ENCODE measurements at places on chromosomes 4 and X.
A peak's percentile ranks its signal among the peaks of the same experiment; 100 is the strongest.

DNA sequence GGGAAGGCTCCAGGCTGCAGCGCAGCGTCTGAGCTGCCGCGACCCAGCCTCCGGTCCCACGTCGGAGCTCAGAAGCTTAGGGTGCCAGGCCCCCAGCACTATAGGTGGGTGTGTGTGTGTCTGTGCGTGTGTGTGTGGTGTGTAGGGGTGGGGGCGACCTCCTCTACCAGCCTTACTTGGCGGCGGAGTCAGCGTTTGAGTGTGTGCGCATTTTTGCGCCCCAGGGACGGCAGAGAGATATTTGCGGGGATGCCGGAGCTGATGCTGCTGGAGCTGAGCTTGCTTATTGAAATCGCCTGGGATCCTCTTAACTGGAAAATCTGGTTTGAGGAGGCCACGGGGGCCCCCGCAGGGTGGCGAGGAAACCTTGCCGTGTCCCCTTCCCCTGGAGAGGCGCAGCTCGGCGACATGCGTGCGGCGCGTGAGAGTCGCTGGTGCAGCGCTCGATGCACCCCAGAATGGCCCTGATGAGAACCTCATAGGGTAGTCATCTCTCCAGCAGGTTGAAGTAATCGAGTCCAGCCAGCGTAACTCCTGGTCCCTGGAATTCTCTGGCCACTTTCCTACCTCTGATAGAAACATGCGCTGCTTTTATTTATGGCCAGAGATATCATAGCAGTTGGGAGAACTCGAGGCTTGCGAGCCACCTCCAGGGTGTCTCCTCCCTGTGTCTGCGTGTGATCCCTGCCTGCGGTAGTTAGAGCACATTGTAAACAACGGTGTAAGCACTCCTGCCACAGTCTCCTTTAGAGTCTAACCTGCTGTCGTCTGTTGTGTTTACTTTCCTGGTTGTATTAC is 2.7 kb downstream of the ADGRL3 start:
- no peak for DNase-seq

- DNase-seq = no peak
These were observed 112.6 kb downstream of the ATP10D start for GRCh38 chr4:47597696-47598095.

DNA sequence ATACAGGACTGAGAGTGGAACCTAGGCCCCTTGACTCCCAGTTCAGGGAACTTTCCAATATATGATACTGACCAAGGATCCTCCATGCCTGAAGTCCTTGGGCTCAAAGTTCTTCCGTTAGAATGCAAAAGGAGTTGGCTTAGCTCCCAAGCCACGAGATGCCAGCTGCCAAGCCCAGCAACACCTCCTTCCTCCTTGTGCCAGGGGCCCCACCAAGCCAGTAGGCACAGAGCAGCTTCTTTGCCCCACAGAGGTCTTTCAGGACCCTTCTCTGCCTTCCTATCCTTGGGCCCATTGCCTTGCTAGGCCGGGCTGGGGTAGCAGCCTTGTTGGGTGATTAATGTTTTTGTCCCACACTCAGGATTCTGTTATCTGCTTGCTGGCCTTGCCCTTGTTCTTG is 105.6 kb downstream of the EFNB1 start:
- no peak for DNase-seq

GRCh38 chrX:2714551-2714950 is 23.5 kb downstream of the CD99 start:
- no peak for DNase-seq

GRCh38 chr4:87502580-87503238 is 26.5 kb downstream of the SPARCL1 start:
- peak; percentile 1 for DNase-seq

DNA sequence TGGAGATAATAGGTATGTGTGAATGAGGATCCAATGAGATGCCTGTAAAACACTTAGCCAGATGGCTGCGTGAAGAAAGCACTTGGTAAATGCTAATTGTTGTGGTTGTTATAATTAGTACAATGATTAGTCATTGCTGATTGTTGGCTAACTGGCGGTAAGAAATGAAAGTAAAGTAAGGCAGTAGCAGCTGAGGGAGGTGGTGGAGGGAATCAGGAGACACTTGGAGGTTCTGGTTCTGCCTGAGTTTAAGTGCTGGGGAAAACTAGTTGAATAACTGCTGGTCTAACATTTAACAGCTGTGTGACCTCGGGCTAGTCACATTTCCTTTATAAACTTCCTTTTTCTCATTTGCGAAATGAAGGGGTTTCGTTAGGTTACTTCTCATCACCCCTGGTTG is 30.9 kb downstream of the CD38 start:
- peak; percentile 75 for DNase-seq

GRCh38 chrX:126489116-126489695 is 63.4 kb downstream of the DCAF12L1 start:
- no peak for DNase-seq

DNA sequence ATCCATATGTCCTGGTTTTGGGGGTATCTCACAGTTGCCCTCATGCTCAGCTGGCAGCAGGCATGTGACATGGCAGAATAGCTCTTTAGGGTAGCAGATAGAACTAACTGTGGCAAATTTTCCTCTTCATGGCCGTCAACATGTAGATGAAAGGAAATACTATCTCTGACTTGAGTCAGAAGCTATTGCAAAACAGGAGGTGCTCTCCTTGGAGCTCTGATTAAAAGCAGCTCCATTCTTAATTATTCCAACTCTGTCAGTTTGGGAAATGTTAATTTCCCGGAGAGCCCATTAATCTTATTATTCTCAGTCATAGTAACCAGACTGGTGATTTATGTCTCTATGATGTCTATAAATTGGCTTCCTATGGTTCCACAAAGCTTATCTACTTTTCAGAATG is 18.2 kb downstream of the IL13RA1 start:
- no peak for DNase-seq

DNA sequence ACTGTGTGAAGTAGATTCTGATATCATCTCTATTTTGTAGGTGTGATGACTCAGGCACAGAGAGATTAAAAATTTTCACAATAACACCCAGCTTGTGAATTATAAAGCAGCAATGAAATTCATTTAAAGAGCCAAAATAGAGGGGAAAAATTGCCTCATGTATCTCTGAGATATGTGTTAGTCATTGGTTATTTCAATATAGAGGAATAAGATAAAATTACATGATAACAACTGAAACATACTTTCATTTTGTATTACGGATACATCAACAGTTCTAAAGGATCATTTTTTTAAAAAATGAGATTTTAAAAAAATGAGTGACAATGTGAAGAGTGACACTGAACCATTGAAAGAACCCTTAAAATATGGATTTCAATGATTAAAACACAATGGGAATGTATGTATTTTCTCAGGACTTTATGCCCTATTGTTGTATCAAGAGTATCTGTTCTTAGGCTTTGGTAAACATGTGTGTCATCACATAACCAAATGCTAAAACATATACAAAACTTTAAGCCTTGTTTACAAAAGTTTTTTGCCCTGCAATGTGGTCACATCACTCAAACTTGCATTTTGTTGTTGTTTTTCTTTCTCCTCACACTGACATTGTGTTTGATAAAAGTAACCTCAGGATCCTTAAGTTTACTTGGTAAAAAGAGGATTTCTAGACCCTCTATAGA is 221.3 kb downstream of the ANTXR2 start:
- DNase-seq = no peak

- DNase-seq = no peak
These were observed 115.6 kb downstream of the DHRSX start for GRCh38 chrX:2385224-2385623.

- DNase-seq = no peak
These were observed 89.0 kb downstream of the SPRY1 start for GRCh38 chr4:123485601-123486000.

DNA sequence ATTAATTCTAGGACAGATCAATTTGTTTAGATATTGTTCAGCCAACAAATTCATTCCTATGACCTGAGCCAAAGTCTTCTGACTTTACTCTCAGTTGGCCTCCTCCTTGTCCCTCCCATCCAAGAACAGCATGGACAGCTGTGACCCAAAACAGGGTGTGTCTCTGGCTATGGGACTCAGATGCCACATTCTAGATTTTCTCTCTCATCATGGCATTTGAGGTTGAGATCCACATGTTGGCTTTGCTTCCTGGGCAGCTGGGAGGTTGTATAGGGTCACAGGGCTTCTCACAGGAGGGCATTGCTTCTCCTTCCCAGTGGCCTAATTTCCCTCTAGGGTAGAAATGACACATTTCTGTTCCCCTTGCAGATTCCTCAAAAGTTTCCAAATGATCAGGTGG is 22.6 kb upstream of the EGF start:
- DNase-seq = no peak

- DNase-seq = no peak
These were observed 54.9 kb downstream of the STOX2 start for GRCh38 chr4:183960046-183960420.

GRCh38 chr4:39825741-39826231 is 127.8 kb downstream of the UBE2K start:
- no peak for DNase-seq

DNA sequence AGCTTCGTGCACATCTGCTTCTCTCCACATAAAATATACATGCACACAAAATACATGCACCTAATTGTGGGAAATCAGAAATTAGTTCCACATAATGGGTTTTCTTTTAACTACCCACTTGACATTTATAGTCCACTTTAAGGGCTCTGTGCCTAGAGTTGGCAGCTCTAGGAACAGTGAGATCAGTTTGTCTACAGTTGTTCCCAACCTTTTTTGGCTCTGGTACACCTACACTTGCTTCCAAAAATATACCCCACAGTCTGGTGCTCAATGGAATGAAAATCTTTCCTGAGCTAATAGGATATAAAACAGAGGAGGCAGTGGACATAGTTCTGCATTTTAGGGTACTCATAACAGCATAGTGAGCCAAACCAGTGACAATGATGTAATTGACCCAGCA is 36.1 kb downstream of the HDAC8 start:
- DNase-seq = no peak

- DNase-seq = no peak
These were observed 47.6 kb upstream of the FGG start for GRCh38 chr4:154660052-154660451.

- no peak for DNase-seq
These were observed 17.3 kb upstream of the QRFPR start for GRCh38 chr4:121397941-121398601.

GRCh38 chr4:61938250-61938846 is 738.2 kb downstream of the ADGRL3 start:
- no peak for DNase-seq

- DNase-seq = no peak
These were observed 731.8 kb downstream of the KCTD8 start for GRCh38 chr4:43716721-43717395.

DNA sequence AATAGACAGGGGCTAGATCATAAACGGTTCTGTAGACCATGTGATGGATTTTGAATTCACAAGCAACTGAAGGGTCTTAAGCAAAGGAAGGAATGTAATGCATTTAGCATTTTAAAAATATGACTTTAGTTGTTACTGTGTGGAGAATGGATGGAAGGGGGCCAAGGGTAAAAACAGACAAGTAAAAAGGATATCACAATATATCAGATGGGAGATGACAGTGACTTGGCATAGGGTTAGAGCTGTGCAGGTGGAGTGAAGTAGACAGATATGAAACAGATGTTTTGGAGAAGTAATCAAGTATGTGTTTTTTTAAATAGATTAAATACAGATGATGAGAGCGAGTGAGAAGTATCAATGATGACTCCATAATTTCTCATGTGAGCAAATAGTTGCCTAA is 1116.0 kb upstream of the TENM3 start:
- DNase-seq = no peak

GRCh38 chr4:3746701-3747580 is 19.2 kb upstream of the ADRA2C start:
- DNase-seq = no peak

GRCh38 chr4:26201120-26201519 is 119.7 kb upstream of the RBPJ start:
- DNase-seq = no peak

DNA sequence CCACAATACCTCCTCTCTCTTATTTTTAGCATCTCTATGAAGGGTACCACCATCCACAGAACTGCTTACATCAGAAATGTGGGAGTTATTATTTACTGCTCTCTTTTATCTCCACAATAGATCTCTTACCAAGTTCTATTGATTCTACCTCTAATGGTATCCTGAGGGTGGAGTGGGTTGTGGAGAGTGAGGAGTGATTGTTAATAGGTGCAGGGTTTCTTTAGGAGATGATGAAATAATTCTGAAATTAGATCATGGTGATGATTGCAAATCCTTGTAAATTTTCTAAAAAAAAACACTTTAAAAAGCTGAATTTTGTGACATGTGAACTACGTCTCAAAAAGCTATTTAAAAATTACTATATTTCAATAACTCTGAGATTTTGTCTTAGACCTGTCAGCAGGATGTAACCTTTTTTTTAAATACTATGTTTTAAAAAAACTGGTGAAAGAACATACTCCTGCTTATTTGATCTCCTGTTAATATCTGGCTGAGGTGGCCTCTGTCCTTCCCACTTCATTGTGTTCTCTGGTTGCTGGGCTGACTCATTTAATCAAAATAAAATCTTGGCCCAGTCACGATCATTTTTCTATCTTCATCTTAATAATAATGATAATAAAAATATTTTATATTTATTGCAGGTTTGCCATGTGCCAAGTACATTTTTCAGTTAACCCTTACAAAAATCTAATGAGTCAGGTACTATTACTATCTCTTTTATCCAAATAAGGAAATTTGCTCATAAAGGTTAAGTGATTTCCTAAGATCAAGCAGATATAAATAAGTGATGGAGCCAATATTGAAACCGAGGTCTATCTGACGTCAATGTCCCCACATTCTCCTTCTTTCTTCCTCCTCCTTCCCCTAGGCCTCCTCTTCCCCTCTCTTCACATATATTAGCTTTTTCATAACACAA is 73.5 kb downstream of the GLUD2 start:
- DNase-seq = no peak

- no peak for DNase-seq
These were observed 285.2 kb upstream of the GATB start for GRCh38 chr4:152045807-152046571.

DNA sequence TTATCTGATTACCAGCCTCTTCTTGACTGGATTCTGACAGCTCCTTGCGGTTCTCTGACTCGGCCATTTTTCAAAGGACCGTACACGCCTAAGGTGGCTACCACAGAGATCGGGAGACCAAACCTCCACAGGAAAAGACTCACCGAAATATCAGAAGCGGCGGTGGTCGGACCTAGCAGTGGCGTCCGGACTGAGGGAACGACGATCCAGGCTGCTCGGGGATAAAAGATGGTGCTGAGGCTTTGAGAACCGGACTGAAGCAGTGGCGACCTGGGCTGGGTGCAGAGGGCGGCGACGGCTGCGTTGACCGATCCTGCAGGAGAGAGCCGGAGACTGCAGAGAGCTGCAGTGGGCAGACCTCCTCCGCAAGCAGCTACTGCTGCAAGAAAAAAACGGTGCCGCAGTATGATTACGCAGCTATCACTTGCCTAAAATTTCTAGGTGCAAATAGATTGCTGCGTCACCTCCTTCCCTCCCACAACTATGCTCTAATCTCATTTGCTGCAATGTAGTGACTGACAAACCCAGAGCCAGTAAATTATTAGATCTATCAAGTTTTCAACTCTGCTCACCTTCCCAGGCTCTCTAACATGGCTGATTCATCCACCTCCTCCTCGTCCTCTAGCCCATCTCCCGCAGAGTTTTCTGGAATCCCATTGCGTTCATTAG is at the start of gene NAP1L2:
TSS of gene NAP1L2 (minus strand) at position 426 of the 669 bp plus-strand sequence. CDS start at position 67, 359 bp downstream.
- no peak for DNase-seq

GRCh38 chr4:139825523-139826014 is 159.9 kb downstream of the MGST2 start:
- no peak for DNase-seq
